Activated naive CD4-positive, alpha-beta T cell (primary cell): ENCODE measurements at places on chromosomes 2 and 18.

DNA sequence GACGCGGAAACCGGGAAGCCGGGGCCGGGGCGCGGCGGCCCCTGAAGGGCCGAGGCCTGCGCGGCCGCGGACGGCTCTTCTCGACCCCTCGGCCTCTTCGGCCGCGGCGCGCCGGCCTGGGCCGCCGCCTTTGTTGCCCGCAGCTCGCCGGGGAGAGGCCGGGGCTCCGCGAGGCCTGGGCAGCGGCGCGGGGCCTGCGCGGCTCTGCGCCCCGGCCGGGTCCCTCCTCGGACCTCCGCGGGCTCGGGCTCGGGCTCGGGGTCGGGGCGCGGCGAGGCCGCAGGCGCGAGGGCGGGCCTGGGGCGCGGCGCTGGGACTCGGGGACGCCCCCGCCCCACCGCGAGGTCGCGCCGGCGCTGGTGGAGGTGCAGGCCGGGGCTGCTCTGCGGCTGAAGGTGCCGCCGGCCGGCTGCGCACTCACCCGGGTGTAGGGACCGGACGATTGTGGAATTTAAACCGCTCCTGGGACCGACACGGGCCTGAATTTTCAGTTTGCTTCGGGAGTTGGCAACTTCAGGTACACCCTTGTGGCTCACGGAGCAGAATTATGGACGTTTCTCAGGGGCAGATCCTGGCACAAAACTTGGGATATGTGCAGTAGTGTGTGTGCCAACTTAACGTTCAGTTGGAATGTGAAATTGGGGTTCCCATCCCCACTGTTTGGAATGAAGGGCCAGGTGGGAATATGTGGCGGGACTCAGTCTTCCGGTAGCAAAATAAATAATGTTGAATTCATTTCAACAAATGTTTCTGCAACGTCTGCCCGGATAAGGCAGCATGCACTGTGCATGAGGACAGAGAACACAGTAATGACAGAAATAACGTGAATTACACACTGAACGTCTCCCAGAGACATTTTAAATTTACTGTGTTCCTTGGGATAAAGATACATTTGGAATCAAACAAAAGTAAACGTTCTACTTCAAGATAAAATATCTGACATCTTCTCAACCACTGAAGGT lies 787 bp downstream of the SOCS6 start:
- DNase-seq, result no peak

DNA sequence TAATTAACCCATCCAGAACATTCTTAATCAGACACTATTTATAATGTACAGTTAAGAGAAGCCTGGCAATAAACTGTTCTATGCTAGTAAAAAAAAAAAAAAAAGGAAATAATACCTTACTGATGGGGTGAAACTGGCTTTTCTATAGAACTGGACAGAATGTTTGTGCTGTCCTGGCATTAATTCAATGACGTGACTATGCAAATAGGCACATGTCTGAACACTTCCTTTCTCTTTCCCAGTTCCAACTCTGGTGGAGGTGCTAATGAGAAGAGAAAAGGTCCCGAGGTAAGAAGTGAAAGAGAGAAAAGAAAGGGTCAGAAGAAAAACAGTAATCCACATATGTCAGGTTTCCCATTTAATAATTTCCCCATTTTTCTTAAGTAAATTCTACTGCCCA lies 508.4 kb downstream of the ZEB2 start:
- no peak for DNase-seq

DNA sequence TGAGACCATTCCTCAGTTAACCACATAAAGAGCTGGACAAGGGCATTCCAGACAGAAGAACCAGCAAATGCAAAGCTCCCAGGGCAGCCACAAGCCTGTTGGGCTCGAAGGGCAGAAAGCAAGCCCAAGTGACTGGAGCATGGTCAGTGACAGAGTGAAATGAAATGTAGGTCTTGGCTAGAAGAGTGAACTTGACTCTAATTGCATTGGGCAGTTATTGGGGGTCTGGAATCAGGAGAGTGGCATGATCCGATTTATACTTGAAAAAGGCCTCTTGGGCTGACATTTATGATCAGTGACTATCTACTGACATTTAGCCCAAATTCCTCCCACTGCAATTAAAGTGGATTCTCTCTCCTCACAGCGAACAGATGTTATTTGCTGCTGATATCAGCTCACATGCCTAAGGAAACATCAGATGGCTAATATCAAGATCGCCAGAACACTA lies 152.5 kb upstream of the KLF7 start:
- DNase-seq, result no peak

GRCh38 chr2:123085484-123085883 lies 939.6 kb upstream of the CNTNAP5 start:
- DNase-seq, result no peak

GRCh38 chr2:218805627-218806026 lies 23.7 kb downstream of the CYP27A1 start:
- DNase-seq, result no peak

- no peak for DNase-seq
These were observed 589.8 kb upstream of the CDH2 start for GRCh38 chr18:28766721-28767120.

DNA sequence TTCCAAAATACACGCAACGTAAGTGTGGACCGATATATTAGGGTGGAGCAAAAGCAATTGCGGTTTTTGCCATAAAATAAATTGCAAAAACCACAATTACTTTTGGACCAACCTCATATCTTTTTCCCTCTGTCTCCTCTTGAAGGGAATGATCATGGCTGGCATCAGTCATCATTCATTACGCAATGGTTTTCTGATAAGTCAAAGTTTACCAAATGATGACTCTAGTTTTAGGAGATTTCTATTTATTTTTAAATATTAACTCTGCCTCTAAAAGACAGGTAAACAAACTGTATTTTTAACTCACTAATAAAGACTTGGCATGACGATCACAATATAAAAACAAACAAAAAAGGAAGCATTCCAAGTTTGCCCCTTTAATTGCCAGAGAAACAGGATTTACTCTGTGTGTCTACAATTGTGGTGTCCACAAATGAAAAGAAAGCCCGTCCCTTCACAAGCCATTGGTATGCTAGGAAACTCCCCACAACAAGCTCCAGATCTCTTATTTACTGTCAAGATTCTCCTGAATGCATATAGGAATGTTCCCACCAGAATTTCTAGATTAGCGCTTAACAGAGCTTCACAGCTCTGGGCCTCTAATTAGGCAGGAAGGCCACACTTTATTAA lies 61.3 kb downstream of the IRS1 start:
- DNase-seq, result no peak

GRCh38 chr2:218186355-218186766 lies 19.6 kb upstream of the CXCR1 start:
- peak; percentile 41 for DNase-seq

DNA sequence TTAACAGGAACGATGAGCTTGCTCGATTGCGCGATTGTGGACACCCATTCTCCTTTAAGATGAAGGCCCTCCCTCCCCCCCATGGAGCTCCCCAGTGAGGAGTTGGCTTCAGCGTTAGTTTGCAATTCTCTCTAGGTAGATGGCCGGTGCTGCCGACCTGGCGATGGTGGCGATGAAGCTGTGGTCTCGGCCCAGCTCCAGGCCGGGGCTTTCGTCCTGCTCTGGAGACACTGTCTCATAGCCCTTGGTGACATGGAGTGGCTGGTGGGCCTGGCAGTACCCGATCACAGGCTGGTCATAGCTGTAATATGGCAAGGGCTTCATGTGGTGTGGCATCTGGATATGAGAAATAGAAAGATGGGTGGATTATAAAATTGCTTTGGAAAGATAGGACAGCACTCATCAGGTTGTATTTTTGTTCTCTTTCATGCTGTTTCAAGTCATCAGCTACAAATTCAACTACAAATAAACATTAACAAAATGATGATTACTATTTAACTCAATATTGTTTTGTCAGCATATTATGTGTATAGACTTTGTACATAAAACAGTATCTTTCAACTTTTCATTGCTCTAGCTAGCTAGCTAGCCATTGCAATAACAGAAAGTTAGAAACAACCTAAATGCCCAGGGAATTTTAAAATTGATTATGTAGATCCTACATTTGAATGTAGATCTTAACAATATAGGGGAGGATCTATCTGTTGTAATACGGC lies 773.4 kb downstream of the LRRTM4 start:
- no peak for DNase-seq

DNA sequence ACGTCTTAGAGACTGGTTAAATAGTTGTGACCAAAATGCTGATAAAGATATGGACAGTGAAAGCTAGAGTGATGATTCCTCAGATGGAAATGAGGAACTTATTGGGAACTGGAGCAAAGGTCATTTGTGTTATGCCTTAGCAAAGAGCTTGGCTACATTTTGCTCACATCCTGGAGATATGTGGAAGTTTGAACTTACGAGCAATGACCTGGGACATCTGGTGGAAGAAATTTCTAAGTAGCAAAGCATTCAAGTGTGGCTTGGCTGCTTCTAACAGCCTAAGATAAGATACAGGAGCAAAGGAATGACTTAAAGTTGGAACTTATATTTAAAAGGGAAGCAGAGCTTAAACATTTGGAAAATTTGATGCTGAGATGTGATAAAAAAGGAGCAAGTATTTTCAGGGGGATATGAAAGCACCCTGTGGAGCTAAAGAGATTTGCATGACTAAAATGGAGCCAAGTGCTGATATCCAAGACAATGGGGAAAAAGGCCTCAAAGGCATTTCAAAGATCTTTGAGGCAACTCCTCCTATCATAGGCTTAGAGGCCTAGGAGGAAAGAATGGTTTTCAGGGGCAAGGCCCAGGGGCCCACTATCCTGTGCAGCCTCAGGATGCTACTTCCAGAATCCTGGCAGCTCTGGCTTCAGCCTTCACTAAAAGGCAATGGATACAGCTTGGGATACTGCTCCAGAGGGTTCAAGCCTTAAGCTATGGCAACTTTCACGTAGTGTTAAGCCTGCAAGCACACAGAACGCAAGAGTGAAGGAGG lies 124.1 kb upstream of the KLHL14 start:
- DNase-seq, result no peak

- DNase-seq, result no peak
These were observed 9.3 kb upstream of the SLC16A14 start for GRCh38 chr2:230077851-230078547.

GRCh38 chr2:239890206-239890746 lies 134.9 kb downstream of the NDUFA10 start:
- no peak for DNase-seq

GRCh38 chr2:70726947-70727725 lies 40.9 kb downstream of the ADD2 start:
- no peak for DNase-seq

GRCh38 chr2:170815746-170816503 lies 762 bp upstream of the GAD1 start:
- peak; percentile 17 for DNase-seq

DNA sequence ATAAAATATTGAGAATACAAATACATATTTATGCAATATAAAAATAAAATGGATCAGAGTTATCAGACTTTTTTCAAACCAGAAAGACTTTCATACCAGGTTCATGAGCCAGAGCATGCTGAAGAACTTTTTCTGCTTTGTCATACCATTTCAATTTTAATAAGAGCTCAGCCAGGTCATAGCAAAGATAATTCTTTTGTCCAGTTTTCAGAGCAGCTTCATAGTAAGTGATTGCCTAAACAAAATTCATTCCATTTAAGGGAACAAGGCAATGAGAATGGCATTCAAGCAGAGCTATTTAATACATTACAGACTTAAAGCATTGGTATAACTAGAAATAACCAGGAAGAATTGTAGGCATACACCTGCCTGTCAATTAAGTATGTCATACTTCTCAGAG lies 42.3 kb downstream of the TTC21B start:
- DNase-seq, result no peak

DNA sequence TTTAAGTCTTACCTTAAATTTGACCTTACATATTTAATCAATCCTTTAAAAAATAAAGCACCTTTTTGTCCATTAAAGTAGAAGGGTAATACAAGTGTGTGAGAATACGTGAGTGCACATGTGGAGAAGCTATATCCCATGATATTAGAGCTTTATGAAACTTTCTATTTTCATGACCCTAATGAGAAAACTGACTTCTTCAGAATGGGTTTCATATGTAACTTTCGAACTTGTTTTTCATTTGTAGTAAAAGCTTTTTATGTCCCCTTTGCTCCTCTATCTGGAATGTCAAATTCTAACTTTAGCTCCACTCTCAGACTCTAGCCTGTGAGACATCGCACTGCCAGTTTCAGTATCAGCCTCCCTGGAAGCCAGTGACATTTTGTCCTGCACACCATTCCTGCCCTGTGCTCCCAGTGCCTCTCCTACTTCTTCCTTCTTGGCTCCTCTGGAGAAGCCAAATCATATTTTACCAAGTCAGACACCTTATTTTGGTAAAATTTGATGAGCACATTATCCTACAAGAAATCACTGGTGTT lies 42.0 kb downstream of the MAPRE2 start:
- DNase-seq, result no peak

- no peak for DNase-seq
These were observed 2.9 kb downstream of the SERTAD2 start for GRCh38 chr2:64650722-64651338.

GRCh38 chr2:42902939-42903709 lies 110.7 kb upstream of the HAAO start:
- DNase-seq, result no peak

GRCh38 chr2:119249311-119249710 lies 25.7 kb downstream of the STEAP3 start:
- DNase-seq, result no peak

DNA sequence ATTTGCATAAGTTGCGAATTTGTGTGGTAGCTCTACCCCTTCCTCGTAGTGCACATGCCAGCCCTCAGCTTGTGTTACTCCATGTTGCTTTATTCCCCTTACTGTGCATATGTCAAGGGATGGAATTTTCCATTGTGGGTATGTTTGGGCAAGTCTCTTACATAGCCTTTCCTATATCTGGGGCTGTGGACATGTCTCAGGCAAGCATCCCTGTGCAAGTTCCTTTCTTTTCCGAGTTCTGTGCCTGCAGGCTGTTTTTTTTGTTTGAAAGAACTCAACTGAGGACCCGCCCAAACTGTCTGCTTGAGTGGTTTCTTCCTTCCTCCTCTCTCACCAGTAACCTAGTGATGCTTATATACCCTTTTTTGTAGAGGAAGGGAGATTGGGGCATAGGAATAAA lies 1739.1 kb upstream of the PIK3C3 start:
- DNase-seq, result no peak

GRCh38 chr2:8203364-8203763 lies 478.5 kb upstream of the ID2 start:
- DNase-seq, result no peak

GRCh38 chr2:64934530-64934929 lies 54.7 kb upstream of the SLC1A4 start:
- no peak for DNase-seq

DNA sequence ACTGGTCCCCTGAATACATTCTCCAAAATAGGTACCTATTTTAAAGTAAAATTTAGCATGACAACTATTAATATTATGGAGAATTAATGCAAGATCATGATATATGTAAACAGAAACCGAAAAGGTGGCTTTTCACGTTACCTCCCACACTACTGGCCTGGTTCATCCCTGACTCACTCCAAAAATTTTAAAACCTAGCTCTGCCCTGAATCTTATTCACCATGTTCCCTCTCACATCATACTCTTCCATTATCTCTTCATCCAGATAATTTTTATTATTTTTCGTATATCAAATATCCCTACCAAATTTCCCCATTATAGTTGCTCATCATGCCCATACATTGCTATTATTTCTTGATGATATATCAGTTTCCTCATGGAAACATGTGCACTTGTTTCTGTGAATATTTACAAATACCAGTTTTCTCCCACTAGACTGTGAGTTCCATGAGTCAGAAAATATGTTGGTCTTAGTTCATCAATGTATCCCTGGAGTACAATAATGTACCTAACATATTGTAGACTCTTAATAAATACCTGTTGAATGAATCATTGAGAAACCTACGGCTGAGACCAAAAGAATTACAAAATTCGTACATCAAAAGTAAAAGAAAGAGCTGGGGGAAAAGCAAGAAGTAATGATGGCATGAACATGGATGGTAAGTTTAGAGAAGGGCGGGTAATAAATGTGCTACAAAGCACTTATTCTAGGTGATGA lies 360.1 kb upstream of the CHAC2 start:
- DNase-seq, result no peak

GRCh38 chr2:7468955-7469354 lies 551.7 kb downstream of the RNF144A start:
- DNase-seq, result no peak
